ENCODE measurements at places on chromosomes 3 and 15.

- DNase-seq: no peak
Measured at GRCh38 chr3:50890688-50891344, 216.1 kb downstream of the DOCK3 start.

DNA sequence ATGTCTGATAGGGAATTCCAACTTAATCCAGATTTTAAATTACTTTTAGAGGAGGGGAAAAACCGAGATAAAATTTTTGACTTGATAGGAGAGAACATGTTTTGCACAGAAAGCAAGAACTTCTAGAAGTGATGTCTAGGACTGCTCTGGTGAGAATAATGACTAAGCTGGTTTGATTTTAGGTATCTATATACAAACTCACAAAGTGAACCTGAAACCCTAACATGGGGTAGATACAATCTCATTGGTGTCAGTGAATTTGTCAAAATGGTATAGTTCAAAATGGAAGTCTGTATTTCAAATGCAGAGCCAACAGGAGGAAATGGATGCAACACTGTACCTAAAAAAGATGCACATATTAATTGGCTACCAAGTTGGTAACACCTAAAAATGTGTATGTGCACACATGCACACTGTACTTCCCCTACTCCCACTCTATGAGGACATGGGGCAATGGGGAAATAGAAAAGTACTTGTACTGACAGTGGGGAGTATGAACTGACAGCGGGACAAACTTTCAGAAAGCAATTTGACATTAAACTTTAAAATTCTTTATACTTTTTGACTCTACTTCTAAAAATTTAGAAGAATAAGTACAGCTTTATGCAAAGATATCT lies 53.0 kb downstream of the NR1I2 start:
- no peak for DNase-seq

DNA sequence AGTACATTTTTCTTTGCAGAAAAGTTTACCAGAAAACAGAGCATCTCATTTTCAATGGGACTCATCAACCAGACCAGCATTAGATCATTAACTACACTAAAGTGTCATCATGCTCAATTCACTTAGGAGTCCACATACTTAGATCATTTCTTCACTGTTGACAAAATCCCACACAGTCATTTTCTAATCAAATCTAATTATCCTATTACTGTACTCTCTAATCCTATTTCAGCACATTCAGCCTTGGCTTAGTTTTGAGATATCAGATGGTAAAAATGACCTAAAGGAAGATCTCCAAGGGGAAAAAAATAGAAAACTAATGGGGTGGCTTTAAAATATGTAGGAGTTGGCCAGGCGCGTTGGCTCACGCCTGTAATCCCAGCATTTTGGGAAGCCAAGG lies 5.2 kb upstream of the CTXN2 start:
- no peak for DNase-seq

- DNase-seq: no peak
Measured at GRCh38 chr3:191138937-191139336, 60.1 kb upstream of the OSTN start.

GRCh38 chr3:177776661-177777101 lies 579.4 kb upstream of the TBL1XR1 start:
- DNase-seq: no peak

GRCh38 chr3:107531917-107532469 lies 9.2 kb downstream of the BBX start:
- DNase-seq: no peak

DNA sequence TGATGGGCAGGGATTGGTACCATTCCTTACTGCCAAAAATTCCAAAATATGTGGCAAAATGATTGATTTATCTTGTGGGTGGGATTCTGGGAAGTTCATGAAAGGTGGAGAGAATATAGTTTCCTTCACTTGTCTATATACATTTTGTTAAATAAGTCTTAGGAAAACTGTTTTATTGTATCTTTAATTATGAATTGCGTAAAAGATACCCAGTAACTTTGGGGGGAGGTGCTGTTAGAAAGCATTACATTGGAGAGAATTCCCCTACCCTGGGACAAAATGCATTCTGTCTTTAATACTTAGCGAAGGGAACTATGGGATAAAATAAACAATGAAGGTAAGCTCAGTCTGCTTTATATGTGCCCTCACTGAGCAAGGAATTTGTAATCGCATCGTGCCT lies 4.6 kb downstream of the SETD5 start:
- no peak for DNase-seq

DNA sequence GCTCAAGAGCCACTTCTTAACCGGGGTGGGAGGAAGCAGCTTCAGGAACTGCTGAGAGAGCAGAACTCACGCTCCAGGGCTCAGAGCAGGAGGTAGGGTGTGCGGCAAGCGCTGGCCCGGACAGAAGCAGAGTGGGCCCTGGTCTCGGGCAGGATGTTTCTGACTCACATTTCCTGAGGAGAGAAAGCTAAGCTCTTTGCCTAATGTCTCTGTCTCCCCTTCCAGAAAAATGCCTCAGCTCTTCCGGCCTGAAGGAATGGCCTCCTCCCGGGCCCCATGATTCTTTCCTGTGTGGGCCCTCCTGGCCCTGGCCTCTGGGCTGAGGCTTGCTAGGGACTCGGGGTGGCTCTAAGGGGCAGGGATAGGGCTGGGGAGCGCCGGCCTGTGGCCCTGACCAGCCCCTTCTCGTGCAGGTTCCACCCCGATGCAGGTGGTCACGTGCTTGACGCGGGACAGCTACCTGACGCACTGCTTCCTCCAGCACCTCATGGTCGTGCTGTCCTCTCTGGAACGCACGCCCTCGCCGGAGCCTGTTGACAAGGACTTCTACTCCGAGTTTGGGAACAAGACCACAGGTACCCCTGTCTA lies 4.1 kb upstream of the STAB1 start:
- no peak for DNase-seq

DNA sequence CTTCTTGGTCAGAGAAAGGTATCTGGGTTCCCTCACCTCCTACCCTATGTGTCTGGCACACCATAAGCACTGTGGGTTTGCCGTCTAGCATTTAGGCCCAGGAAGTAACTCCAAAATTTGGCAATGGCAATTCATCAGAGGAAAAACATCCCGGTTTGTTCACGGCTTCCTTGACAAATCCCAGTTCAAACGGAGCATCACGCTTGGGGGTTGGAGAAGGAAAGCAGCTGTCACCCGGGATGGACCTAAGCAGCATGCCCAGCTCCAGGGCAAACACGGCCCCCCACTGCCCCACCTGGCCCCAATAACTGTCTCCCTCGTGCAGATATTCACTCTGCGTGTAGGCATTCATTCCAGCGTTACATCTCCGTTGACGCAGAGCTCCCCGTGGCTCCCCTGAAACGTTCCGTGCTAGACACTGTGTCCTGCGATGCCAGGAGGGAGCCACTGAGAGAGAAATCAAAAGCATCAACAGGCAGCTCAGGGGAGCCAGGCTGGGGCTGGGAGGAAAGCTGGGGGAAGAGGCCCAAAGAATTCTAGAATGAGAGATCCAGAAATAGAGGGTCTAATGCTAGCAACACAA lies 41.4 kb downstream of the NTRK3 start:
- no peak for DNase-seq

GRCh38 chr15:62173215-62173614 lies 8.1 kb upstream of the C2CD4B start:
- no peak for DNase-seq

GRCh38 chr3:82081351-82081750 lies 319.9 kb upstream of the GBE1 start:
- no peak for DNase-seq

DNA sequence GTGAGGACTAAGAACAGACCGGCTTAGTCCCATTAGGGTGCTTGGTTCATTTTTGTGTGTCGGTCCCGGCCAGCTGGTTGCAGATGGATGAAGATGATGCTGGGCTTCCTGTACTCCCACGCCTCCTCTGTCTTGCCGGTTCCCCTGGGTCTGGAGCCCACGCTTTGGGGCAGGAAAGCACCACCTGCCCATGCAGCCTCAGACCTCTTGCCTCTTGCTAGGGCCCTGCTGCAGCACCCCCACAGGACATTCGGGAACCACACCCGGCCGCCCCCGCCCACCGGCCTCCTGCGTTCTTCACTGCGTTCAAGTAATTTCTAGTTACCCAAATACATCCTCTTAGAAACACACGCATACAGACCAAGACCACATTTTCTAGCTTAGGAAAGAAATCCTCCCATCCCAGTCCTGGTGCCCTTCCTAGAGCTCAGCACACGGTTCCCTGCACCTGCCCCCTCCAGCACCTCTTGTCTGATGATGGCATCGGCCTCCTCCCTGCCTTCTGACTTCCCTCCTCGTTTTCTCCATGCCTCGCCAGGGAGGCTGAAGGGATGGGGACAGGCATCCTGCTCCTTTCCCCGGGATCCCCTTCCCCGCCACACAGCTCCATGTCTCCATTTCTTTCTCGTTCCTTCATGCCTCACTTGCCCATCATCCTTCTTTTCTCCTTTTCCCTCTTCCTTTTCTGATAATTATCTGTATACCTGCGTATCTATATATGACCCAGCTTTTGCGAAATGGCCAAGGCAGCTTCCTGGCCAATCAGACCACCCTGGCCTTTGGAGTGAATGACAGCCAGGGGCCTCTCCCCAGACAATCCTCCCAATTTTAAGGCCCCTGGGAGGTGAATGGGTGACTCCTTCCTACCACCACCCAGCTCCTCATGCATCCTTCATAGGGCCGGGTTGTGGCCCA lies 30.9 kb downstream of the FAM3D start:
- DNase-seq: no peak

GRCh38 chr3:150079029-150079739 lies 108.5 kb upstream of the PFN2 start:
- no peak for DNase-seq

DNA sequence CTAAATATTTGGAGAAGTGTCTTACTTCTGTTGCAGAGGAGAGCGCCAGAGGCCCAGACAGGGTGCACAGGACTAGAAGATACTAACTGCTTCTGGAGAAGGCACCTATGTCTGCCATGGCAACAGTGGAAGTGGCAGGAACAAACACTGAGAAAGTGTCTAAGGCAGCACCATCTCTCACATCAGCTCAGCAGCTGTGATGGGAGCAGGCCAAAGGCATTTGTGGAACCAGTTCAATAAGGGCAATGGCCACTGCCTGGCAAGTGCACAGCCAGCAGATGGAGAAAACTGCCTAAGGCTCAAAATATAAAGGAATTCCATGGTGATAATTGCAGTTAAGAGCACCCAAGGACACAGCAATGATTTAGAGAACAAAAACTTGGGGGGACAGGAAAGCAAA lies 563.0 kb upstream of the CCDC54 start:
- DNase-seq: no peak

GRCh38 chr3:48747706-48748105 lies 30.7 kb upstream of the IP6K2 start:
- no peak for DNase-seq

DNA sequence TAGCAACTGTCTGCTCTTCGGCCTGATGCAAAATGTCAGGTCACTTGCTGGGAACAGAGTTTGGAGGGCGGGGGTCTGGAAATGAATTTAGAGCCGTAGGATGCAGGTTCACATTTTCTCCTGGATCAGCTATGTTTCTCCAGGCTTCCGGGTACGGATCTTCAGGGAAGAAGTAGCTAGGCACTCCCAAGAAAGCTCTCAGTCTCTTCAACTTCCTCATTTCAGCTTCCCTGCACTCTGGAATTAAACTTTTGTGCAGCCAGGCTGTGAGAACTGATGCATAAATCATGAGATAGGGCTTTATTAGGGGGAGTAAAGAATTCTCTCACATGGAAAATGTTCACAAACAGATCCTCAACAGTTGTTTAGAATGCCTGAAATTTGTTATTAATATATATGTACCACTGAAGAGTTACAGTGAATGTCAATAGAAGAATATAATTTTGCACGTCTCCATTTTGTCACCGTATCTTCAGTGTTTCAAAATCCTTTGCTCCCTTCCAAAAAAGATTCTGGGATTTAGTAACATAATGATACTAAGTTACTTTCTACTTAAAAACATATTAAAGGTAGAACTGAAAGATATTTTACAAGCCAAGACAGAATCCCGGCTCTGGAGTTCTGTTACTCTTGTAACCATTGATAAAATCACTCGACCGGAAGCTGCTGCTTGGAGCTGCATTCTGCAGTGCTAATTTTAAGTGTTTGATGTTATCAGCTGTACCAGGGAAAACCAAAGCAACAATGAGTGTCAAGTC lies 178.5 kb upstream of the P2RY1 start:
- no peak for DNase-seq

DNA sequence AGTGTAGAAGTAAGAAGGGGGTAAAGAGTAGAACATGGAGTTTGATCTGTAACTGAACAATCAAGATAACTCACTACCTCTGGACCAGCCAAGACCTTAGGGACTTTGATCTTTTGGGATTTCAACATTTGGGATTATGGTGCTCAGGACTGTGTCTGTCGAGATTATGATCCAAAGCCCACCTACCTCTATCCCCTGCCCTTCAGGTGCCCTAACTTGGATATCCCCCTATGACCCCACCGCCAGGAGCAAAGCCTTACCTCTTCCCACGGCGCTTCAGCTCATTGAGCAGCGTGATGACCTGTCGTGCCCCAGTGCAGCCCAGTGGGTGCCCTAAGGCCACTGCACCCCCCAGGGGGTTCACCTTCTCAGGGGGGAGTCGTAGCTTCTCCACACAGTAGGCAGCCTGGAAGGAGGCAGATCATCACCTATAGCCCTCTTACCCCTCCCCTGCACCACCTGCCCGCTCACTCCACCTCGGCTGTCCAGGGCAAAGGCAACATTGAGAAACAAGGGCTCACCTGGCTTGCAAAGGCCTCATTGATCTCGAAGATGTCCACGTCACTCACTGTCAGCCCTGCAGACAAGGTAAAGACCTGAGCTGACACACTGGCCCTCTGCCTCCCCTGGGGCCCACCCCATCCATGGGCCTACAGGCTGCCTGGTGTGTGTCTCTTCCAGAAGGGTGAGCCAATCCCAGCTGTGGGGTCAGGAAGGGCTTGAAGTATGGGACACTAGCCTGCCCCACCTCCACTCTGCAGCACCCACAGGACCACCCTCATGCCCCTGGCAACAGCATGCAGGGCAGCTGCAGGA lies 11.4 kb downstream of the ACAA1 start:
- no peak for DNase-seq

- no peak for DNase-seq
Measured at GRCh38 chr3:32237670-32238452, 619 bp upstream of the CMTM8 start.

DNA sequence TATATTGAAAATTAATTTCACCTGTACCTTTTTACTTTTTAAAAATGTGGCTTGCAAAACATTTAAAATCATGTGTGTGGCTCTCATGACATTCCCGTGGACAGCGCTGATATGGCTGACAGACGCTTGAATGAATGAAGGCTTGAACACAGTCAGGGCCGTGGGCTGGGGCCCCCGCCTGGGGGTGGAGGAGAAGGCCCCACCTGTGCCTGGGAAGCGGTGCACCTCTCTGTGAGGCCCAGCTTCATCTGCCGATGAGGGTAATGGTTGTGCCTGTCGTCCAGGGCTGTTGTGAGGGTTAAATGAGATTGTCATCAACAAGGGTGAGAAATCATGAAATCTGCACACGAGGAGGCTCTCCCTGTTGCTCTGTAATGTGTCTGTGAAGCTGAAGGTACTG lies 85.9 kb upstream of the PRR23E start:
- no peak for DNase-seq

DNA sequence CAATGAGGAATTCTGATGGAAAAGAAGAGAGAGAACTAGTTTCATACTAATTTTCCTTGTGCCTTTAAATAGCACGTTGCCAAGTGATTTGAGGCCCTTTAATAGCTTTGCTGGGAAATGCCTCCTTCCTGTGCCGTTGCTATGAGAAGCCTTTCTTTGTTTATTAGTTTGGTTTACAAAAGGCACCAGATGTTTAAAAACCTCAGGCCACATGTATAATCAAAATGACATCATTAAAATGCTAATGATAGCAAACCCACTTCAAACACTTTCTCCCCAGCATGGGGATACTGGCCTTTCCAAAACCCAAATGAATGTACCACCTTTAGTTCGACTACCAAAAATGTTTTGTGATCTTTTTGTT lies 50.0 kb upstream of the TBC1D23 start:
- DNase-seq: no peak

GRCh38 chr3:131033480-131034080 lies 6.9 kb downstream of the NEK11 start:
- no peak for DNase-seq

Measured in T-helper 2 cell treated with Interferon-gamma antibody and Interleukin-4, amounts not matched to agents 5 μg/mL and 100 μg/mL, for 36 hours (primary cell).